Endodermal cell (in vitro differentiated cells): ENCODE measurements at places on chromosomes 11 and 22.
A peak's percentile ranks its signal among the peaks of the same experiment; 100 is the strongest.

DNA sequence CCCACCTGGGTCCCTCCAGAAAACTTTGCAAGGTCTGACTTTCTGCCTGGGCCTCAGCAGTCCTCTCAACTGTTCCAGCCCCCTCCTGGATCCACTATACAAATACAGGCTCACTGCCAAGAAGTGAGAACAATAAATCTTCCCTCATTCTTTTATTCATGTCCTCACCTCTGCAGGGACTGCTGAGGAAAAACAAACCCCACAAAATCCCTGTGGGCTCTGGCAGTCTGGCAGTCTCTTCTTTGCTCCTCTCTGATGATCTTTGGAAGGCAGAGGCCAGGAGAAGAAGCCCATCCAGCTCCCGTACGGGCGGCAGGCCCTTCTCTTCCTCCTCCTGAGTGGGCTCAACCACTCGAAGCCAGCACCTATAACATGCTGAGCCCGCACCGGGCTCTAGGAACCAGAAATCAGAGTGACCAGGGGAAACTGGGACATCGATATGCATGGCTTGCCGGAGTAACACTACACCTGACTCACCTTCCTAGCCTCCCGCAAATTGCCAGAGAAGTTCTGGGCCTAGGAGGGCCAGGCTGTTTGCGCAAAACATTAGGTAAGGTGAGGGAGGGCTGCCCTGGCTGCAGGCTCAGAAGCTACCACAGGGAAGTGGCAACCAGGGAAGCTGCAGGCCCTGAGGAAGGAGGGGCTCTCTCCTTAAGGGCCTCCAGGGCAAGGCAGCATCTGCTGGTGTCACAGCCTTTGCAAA lies 24.2 kb downstream of the TMPRSS5 start:
- DNase-seq, result peak; percentile 75

DNA sequence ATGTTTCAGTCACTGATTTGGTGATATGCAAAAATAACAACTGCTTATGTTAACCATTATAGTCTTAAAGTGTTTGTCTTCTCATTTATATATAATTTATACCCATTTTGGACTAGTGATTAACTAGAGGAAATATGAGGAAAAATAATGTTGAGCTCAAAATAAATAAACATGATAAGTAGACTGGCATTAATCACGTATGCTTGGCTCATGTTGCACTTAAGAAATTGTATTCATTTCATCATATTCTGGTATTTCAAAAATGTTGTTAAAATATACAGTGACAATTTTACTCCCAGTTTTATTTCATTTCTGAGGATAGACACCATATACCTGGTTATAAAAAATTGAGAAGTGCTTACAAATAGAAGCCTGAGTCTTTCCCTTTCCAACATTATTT lies 3.8 kb upstream of the OR10D3 start:
- no peak for DNase-seq

- no peak for DNase-seq
Observed at GRCh38 chr22:22378446-22379415, 129.8 kb downstream of the ZNF280B start.

GRCh38 chr11:118098996-118099837 lies 12.5 kb upstream of the SMIM35 start:
- DNase-seq, result peak; percentile 81

GRCh38 chr22:46090631-46091201 lies 59.6 kb upstream of the PPARA start:
- no peak for DNase-seq

- no peak for DNase-seq
Observed at GRCh38 chr22:23263651-23264555, 83.6 kb downstream of the BCR start.

DNA sequence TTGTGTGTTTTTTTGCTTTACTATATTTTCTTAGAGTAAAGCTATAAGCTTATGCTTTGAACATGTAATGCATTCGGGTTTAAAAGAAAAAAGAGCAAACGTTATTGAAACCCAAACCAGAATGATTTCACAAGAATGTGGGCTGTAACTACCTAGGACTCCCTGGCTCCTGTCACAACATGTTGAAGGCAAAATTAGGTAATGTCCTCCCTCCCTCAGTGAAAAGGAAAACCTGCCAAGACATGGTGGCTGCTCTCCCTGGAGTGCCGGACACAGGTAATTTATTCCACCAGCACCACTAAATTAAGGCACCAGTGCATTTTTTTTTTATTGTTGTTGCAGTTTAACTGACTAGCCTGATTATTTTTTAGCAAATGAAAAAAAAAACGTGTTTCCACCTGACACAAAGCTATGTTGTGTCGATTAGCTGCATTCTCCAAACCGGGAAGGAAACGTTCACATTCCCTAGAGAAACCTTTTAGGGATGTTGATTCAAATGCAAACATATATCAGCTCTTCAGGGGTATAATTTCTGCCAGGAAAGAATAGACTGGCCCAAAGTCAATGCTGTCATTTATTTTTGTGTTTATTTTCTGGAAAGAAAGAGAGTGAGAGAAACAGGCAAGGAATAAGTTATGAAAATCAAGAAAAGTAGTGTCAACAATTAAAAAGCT lies 134.6 kb downstream of the CCDC34 start:
- DNase-seq, result no peak

DNA sequence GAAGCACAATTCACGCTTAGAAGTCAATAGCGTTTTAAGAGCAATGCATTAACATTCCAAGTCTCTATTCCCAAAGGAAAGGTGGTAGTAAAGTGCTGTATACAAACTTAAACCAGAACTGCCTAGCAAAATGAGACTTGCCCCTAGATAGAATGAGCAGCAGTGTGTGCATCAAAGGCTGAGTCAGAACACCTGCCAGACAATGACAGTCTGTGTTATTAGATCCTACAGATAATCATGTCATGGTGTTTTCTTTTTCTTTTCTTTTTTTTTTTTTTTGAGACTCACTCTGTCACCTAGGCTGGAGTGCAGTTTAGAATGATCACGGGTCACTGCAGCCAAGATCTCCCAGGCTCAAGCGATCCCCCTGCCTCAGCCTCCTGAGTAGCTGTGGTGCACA lies 1.6 kb downstream of the RTCB start:
- DNase-seq, result no peak

DNA sequence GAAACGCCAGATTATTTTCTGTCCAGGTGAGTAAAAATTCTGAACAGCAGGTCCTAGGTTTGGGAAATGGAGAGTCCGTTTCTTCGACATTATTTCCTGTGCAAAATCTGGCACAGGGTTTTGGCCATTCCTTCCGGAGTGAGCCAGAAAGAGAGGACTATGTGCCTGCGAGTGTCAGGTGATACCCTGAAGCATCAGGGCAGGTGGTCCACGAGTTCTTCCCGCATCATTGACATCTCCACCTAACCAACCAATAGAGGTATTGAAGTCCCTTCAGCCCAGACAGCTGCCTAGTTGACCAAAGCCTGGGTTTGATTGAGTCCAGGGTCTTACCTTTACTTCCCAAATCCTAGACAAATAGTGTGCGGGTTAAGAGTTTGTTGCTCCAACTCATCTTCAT lies 808 bp downstream of the SNAP29 start:
- DNase-seq, result no peak

DNA sequence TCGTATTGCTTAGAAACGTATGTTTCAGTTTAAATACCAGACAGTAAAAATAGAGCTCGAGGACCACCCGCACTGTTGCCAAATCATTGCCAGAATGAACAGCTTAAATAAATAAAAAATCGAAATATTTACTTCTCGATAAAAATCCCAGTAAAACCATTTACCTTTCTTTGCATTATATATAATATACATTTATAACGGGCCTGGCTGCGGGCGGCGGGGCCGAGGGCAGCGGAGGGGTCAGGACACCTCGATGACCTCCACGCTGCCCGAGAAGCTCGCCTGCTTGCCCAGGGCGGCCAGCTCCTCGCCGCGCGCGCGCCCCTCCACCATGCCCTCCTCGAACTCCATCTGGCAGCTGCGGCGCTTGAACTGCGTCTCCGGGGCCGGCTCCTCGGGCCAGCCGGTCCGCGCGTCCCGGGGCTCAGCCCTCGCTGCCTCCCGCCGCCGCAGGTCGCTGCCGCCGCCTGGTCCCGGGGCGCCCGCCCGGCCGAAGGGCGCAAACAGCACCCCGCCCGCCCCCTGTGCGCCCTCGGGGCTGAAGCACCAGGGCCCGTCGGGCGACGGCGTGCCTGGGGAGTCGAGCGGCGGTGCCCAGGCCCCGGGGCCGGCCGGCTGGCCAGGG lies 15.7 kb downstream of the DUSP8 start:
- peak; percentile 69 for DNase-seq

DNA sequence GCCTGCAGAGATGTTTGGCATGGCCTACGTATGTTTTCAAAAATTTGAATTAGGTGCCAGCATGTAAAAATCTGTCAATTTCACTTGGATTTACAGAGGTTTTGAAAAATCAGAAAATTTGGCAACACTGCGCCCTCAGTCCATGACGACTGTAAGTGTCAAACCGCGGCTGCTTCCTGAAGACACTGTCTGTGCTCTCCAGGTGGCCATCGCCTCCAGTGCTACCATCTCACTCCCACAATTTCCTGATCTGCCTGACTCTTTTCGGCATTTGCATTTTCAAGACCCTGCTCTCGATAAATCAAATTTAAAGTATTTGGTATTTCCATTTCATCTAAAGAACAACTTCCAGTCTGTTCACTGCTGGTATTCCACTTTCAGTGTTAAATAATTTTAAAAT lies 34.6 kb downstream of the VSIG10L2 start:
- no peak for DNase-seq
